Erythroblast (primary cell): ENCODE measurements at places on chromosomes 7 and 10.

GRCh38 chr7:42020061-42020460 lies 216.9 kb downstream of the GLI3 start:
- no peak for DNase-seq

- DNase-seq = no peak
Observed at GRCh38 chr7:135519233-135519688, 9.4 kb upstream of the CNOT4 start.

DNA sequence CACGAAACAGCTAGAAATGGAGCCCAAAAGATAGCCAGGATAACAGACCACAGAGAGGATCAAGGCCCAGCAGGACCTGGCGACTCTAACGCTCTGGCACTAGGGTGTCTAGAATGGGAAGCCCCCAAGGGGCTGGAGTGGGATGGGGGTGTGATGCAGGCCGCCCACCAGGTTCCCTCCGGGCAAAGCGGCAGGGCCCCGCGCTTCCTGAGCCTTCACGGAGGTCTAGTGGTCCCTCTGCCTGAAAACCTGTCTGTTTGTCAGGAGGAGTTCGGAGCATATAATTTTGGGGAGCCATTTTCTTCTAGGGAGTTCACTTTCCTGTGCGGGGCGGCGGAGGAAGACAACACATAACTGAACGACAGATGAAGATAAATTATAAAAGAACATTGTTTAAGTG lies 48.2 kb upstream of the FXYD4 start:
- DNase-seq = no peak

- no peak for DNase-seq
Observed at GRCh38 chr7:2553831-2554581, 1.3 kb downstream of the BRAT1 start.

GRCh38 chr10:128306966-128307365 lies 180.7 kb upstream of the MKI67 start:
- DNase-seq = no peak

- no peak for DNase-seq
Observed at GRCh38 chr7:149887311-149887710, 13.5 kb downstream of the ATP6V0E2 start.

DNA sequence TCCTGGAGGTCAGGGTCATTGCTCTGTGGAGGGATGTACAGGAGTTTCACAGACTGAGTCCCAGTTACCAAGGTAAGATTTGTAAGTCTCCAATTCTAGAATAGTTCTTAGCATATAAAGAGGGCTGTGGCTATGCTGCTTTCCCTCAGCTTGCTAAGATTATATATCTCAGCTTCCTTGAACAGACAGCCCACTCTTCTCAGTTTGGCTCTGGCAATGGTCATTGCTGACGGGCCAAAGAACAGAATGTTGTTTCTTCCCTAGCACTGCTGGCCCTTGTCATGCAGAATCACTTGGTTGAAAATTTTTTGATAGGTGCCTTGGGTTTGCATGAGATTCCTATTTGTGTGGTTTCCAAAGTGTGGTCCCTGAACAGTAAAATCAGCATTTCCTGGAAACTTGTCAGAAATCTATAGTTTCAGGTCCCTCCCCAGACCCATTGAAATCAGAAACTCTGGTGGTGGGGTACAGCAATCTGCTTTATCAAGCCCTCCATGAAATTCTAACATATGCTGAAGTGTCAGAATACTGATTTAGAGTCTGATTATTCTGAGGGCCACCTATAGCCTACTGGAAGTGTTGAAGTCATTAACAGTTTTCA lies 38.2 kb downstream of the NRBF2 start:
- DNase-seq = no peak

- DNase-seq = peak; percentile 35
Observed at GRCh38 chr7:151631570-151631952, 111.9 kb upstream of the RHEB start.

GRCh38 chr10:79149662-79150443 lies 81.1 kb downstream of the ZMIZ1 start:
- peak; percentile 43 for DNase-seq

DNA sequence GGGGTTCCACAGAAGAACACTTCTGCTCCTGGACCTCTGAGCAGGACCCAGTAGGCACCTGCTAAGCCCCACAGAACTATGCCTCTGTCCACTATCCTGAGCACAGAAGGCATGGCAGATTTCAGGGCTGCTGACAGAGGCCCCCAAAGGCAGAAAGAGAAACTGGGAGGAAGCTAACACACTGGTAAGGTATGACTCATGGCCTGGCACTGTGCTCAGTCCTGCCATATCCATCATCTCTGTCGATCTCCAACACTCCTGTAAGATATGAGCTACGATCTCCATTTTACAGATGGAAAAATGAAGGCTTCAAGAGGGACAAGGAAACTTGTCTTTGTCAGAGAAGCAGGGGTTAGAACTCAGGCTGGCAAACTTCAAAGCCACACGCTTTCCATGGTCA lies 62.2 kb downstream of the GRID1 start:
- DNase-seq = no peak

- no peak for DNase-seq
Observed at GRCh38 chr10:26696786-26697162, 727 bp upstream of the PDSS1 start.

DNA sequence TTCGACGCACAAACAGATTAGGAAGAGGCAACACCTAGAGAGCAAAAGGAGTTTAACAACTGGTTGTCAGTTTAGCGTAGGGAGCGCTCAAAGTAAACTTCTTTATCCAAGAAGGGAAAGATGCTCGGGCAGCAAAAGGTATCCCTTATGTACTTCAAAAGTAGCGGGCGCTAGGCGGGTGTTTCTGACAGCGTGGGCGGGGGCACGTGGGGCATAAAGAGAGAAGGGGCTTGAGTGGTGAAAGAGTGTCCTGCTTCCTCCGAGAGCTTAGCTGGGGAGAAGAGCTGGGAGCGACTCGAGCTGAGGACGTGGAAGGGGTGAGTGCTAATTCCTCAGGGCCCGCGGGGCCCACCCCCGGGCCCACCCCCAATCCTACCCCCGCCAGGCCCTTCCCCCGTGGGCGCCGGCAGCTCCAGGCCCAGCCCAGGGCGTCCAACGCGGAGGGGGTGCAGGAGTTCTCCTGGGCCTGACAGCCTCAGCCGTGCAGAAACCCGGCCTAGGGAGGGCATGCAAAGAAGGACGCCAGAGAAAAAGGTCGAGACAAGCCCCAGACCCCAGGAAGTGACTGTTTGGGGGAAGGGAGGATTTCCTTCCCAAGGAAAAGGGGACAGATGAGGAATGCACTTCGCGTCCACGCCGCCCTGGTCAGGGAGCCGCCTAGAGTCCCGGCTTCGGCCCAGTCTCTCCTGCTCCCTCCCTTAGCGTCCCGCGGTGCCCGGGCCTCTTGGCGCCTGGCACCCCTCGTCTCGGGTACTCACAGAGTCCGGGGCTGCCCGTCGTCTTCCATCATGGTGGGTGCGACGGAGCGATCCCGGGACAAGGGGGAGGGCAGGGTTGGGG lies 868 bp downstream of the TIAL1 start:
- DNase-seq = peak; percentile 68

- no peak for DNase-seq
Observed at GRCh38 chr7:120732256-120732655, 125.7 kb downstream of the TSPAN12 start.

GRCh38 chr10:100624298-100624697 lies 88.6 kb downstream of the HIF1AN start:
- no peak for DNase-seq

DNA sequence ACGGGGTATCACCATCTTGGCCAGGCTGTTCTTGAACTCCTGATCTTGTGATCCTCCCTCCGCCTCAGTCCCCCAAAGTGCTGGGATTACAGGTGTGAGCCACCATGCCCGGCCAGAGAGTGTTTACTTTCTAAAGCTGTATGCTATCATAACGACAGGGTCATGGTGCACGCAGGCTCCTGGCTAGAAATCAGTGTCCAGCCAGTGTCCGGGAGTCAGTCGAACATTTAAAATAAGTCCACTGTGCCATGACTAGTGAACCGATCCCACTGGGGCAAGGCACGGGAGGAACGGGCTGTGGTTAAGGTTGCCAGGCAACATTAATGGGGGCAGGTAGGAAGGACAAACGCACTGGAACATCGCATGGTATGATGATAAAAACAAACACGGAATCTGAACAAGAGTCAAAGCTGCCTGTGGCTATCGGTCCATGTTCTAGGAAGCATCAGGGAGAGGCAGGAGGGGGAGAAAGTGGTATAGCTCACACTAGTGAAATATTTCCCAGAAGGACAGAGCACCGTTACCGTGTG lies 89.0 kb upstream of the SEPHS1 start:
- no peak for DNase-seq

GRCh38 chr7:91263384-91264045 lies 718 bp upstream of the FZD1 start:
- DNase-seq = peak; percentile 57

GRCh38 chr10:78215645-78216044 lies 182.0 kb downstream of the RPS24 start:
- no peak for DNase-seq

DNA sequence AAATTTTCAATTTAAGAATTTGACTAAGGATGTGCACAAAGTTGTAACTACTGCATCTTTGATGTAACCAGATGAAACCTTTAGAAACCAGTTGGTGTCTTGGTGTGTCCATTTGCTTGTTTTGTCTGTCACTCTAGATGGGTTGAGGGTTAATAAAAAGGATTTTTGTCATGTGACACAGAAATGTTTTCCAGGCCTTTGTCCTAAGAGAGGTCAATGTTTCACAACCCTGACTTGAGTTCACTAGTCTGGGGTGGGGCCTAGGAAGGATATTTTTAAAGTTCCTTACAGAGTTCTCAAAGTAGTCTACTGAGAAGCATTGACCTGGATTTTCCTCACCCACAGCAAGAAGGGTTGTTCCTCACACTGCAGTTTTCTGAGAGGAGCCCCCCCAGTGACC lies 90.3 kb downstream of the HERPUD2 start:
- no peak for DNase-seq

DNA sequence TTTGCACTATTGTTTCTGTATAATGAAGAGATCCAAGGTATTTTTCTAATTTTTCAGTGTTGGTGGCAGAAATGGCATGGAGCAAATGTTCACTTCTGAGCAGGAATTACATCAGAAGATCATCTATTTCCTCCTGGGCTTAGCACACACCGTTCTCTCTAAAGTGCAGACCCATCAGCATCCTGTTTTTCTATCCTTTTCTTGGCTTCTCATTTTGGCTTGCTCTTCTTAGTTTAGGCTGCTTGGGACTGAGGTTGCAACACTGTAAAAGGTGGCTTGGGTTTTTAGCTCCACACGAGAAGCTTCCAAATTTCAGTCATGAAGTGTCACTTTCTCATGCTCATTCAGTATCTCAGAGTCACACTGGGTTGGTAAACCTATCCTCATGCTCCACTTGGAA lies 79.9 kb upstream of the SMIM30 start:
- DNase-seq = no peak

- no peak for DNase-seq
Observed at GRCh38 chr7:70630440-70630817, 501.5 kb upstream of the GALNT17 start.

GRCh38 chr7:4958477-4959301 lies at the start of gene MMD2:
TSS of gene MMD2 (minus strand) at chr7:4959187. CDS start at chr7:4959017, 170 bp downstream.
- no peak for DNase-seq

GRCh38 chr10:75205908-75206307 lies 4.7 kb upstream of the VDAC2 start:
- no peak for DNase-seq

GRCh38 chr10:28089467-28089866 lies 90.6 kb upstream of the ODAD2 start:
- DNase-seq = no peak

DNA sequence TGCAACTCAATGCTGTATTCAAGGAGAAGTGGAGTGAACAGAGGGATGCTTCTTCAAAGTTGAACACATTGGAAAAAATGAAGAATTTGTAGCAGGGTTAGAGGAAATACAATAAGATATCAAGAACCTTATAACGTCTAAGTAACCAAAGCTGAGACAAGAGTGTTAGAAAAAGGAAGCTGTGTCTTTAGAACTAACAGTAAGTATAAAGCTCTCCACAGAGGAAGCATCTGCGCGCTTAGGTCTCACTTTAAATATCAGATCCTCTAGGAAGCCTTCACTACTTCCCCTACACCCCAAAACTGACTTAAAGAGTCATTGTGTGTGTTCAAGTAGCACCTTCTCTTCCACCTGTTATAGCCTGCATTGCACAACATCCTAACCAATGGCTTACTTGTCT lies 43.0 kb downstream of the CH25H start:
- no peak for DNase-seq

GRCh38 chr7:12481722-12482121 lies 78.1 kb upstream of the VWDE start:
- no peak for DNase-seq

DNA sequence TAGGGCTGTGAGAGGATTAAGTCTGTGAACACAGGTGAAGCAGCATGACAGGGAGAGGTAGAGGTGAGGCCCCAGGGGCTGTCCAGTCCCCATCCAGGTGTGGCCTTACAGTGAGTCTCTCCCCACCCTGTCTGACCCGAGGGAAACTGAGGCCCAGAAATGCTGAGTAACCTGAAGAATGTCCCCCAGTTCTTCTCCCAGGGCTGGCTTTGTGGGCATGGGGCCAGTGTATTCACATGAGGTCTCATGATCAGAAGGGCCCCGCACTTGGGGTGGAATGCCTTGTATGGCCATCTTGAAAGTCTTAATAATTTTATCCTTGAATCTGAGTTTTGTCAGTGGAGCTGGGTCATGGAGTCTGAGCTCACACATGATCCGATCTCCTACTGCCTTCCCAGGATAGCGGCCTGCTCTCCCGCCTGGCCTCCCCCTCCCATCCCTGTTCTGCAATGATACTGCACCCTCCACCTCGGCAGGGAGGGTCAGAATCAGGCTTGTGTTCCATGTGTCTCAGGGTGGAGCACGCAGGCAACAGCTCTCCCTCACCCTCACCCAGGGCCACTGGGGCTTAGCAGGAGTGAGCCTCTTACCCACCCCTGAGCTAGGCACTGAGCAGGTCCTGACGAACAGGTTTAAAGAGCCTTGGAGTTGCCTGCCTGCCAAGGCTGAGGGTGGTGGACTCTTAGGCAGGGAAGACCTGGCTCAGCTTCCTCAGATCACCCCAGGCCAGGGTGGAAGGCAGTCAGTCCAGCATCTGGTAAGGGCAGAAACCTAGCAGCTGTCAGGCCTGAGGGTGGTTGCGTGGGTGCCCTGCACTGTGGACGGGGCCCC lies 41.4 kb upstream of the NPFFR1 start:
- DNase-seq = no peak

GRCh38 chr10:133537546-133538545 lies 10.7 kb downstream of the CYP2E1 start:
- no peak for DNase-seq

GRCh38 chr10:77401683-77402082 lies 235.9 kb downstream of the KCNMA1 start:
- no peak for DNase-seq

DNA sequence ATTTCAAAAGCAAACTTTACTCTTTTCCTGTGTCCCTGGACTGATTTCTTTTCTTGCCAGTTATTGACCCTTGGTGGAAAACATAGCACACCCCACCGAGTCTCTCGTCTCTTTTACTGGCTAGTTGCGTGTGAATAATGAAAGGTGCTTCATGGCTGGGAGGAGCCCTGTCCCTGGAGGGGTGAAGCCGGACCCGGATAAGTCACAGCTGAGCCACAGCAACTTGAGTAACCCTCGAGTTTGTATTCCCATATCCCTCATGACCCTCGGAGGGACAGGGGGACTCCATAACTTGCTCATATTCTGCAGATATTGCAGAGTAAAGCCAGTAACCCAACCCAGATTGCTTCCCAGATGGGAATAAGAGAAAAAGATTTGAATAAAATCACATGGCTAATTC lies 147.5 kb upstream of the FRMD4A start:
- no peak for DNase-seq
